Mesenteric fat pad (tissue), 1 donor: ENCODE measurements at places on chromosomes 12 and 14. TPM values are rescaled to one million over a fixed set of nuclear protein-coding genes. Genes with fewer than 3 reads are reported as not detected.

TUBA1C gene
- 173 TPM for total RNA-seq

C12orf42 gene
- not detected for total RNA-seq

ESRRB gene
- total RNA-seq = 0.22 TPM

EEF1AKMT3 gene
- 7.2 TPM for total RNA-seq

DNA sequence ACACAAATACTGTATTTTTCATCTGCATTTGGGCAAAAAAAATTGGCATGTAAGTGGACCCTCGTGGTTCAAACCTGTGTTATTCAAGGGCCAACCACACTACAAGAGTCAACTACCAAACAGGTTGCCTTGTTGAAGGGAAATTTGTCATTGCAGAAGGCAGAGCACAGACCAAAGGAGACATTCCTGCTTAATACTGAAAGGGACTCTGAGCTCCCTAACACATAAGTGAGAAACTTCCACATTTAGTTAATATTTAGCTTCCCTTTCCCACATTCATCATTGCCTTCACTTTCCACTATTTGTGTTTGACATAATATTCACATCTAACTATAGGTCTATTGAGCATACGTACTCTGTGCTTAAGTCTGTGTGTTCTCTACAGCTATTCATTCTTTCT is 266.9 kb downstream of the KCNH5 start:
- DNase-seq = no peak

GRCh38 chr14:100295376-100296105 is 10.7 kb downstream of the SLC25A29 start:
- DNase-seq = peak; percentile 45

GRCh38 chr14:103801459-103801858 is 45.9 kb downstream of the PPP1R13B start:
- no peak for DNase-seq

GRCh38 chr12:45660330-45660729 is 69.2 kb upstream of the ARID2 start:
- DNase-seq = no peak
